Astrocyte of the cerebellum (primary cell): ENCODE measurements at places on chromosomes 1 and 21.

DNA sequence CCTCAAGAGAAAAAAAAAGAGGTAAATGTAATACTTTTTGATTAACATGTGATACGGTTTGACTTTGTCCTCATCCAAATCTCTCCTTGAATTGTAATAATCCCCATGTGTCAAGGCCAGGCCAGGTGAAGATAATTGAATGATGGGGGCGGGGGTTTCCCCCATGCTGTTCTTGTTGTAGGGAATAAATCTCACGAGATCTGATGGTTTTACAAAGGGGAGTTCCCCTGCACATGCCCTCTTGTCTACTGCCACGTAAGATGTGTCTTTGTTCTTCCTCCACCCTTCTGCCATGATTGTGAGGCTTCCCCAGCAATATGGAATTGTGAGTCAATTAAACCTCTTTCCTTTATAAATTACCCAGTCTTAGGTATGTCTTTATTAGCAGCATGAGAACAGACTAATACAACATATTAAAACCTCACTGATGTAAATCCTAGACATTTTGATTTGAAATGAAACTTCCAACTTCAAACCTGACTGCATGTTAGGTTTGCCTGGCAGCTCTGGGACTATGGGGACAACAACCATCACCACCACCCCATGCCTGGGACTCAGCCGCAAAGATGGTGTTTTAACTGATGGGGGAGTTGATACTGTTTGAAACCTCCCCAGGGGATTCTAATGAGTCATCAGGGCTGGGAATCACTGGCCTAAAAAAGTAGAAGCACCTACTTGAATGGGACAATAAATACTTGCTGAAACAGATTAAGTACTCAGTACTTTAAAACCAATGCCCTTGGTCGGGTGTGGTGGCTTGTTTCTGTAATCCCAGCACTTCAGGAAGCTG is 32.8 kb upstream of the BACH1 start:
- DNase-seq, result no peak

- DNase-seq, result no peak
These were observed 29.1 kb upstream of the SOAT1 start for GRCh38 chr1:179264507-179264906.

DNA sequence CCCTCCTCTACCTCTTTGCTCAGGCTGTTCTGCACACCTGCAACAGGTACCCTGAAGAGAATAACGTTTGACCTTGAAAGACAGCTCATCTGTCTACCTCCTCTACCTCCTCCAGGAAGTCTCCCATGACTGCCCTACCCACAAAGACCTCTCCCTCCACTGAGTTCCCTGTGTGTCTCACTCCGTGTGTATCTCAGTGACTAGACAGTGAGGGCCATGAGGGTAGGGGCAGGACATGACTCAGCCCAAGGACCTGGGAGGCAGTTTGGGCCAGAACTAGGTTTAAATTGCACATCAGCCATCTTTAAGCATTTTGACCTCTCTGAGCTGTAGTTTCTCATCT is 32.0 kb upstream of the LRP8 start:
- DNase-seq, result no peak

GRCh38 chr1:36088265-36088576 is 471 bp upstream of the ADPRS start:
- no peak for DNase-seq
